ACHN (cell line): ENCODE measurements at places on chromosomes 3 and 15.

DNA sequence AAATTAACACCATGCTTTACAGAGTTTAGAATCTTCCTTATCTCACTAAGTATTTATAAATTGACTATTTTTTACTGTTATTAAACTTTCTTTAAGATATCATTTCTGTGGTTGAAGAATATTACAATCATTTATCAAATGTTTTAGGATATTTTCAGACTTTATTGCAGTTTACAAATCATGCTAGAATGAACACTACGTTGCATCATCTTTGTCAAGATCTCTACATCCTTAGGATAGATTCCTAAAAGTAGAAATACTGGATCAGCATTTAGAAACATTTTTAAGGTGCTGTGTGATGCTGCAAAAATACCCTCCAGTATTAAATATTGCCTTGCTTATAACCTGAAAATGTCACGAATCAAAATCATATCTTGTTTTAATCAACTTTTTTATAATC lies 2.5 kb upstream of the PLD1 start:
- DNase-seq: no peak

DNA sequence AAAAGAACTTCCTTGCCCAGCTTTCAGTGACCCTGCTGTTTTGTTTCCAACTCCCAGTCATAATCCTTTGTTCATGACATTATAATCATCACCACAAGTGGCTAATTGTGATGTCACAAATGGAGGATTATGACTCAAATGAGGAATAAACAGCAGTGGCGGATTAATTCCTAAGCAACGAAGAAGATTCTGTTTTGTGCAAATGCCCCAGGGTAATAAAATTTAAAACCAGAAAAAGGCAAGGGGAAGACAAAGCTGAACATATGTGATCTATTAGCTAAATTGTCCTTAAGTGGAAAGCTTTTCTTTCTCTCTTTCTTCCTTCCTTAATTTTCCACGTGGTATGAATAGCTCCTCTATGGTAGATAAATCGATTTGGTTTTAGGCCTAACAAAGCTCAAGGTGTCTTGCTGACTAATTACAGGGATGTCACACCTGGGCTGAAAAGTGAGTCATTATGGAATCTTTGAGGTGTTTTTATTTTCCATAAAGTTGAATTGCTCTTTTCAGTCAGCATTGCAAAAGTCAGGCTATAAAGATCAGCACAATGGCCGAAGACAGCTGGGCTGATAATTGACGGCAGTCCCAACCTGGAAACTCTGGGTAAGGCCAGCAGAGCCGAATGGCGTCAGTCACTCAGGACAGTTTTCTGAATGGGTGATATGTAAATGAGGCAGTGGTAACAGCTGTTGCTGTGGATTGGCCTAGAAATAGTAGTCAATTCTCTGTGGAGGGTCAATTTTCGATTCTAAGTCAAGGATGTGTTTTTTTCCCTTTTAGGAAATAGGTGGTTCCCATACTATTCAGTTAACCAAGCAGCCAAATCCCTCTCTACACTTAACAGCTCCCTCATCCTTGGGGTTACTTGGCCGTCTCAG lies 121.5 kb downstream of the PTPRG start:
- DNase-seq: no peak

DNA sequence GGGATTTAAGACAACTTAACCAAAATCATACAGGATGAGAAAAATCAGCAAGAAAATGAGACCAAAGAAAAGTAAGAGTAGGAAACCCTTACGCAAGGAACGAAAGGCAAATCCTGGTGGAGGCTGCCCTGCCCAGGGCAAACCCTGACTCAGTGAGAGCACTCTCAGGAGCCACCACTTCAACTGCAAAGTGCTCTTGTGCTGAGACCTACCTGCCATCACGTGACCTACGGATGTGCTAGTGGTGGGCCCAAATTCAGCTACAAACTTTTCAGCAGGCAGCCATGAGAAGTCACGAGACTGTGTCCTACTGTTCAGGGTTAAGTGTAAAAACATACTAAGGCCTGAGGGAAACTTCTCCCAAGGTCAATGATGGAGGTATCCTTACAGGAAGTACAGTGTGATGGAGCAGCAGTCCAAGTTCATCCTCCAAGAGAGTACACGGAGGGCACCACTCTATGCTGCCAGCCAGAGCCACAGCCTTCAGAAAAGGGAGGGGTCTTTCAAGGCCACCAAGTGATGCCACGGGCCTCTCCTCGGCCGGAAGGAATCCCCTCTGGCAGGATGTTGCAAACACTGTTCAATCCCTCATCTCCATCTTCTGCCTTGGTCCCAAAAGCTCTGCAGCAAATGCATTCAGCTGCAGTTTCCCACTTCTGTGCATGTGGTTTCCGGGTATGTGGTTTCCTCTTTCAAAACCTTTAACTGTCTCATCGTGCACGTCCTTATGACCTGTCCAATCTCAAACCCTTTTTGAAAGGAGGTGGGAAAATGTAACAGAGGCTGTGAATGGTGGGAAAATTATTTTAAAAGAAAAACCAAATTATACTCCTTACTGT lies 9.5 kb downstream of the CHSY1 start:
- DNase-seq: no peak

- DNase-seq: no peak
These were observed 72.4 kb upstream of the MME start for GRCh38 chr3:155007729-155008128.

DNA sequence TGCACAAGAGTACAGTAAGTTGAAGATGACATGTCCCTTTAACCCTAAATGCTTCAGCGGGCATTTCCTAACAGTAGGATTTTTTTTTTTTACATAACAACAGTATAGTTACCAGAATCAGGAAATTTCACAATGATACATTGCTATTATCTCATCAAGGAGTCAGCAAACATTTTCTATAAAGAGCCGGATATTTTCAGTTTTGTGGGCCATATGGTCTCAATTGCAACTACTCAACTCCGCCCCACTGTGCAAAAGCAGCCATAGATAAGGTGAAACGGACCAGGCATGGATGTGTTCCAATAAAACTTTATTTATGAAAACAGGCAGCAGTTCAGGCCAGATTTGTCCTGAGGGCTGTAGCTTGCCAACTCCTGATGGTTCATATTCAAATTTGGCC lies 130.6 kb downstream of the SMAD6 start:
- no peak for DNase-seq

GRCh38 chr3:66177026-66177425 lies 43.8 kb upstream of the SLC25A26 start:
- DNase-seq: no peak

GRCh38 chr3:106825962-106826605 lies 551.2 kb upstream of the CCDC54 start:
- no peak for DNase-seq

DNA sequence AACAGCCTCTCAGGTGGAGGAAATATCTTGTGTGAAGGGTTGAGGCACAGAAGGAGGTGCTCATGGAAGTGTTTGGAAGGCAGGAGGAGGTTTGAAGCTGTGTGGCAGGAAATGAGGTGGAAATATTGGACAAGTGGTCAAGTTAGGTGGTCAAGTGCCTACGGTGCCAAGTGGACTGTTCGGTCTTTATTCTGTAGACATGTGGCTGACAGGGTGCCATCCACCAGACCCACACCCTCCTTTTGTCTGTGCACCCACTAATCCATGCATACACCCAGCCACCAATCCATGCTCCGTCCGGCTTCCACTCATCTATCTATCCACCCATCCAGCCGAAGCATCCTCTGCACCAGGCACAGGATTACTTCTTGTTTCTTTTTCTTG lies 2.2 kb downstream of the SLC6A20 start:
- no peak for DNase-seq

GRCh38 chr3:1953536-1953935 lies 145.1 kb upstream of the CNTN4 start:
- DNase-seq: no peak

DNA sequence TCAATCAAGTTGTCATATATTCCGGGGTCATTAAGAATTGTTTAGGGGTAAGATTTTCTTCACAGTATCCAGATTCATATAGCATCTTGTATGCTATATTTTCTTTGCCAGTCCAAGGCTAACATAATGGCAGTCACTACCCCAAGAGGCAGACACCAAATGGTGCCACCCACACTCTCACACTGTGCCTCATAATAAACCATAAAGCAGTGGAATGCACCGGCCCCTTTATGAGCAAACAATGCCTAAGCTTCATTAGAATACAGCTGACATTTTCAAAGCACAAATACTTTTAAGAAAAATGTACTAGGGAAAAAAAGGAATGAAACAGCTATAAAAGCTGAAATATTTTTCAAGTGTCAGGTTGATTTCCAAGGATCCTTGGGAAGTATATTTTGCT lies 121.6 kb downstream of the TFDP2 start:
- DNase-seq: peak; percentile 14

- DNase-seq: no peak
These were observed 29.9 kb downstream of the SLC49A4 start for GRCh38 chr3:122824465-122825381.

DNA sequence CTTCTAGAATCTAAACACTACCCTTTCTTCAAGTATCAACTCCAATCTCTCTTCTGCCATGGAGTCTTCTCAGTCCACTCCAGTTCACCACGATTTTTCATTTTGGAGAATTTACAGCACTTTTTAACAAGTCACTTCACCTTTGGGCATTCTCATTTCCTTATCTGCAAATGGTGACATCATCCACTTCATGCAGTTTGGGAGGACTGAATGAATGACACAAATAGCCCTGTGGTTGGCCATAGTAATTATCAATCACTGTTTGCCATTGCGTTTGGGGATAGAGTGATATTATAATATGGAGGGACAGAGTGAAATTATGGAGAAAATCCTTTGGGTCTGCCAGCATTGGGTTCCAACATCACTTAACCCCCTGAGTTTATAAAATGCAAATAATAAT lies 38.0 kb upstream of the TM4SF1 start:
- no peak for DNase-seq

GRCh38 chr3:172530101-172530561 lies 6.9 kb upstream of the TNFSF10 start:
- DNase-seq: no peak

DNA sequence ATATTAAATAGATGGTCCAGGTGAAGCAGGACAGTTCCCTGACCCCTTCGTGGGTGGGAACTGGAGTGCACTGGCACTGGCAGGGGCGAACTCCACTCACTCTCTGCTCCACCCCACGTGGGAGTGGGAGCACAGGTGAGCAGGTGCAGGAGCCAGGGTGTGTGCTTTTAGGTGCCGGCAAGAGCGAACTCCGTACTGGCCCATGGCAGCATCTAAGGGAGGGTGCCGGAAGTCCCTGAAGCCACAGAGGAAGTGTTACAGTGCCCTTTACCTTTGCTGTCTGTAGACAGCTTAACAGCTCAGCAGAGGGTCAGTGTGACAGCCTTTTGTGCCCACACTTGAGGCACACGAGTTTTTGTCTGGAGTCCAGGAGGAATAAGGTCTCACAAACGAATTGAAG lies 26.7 kb upstream of the PIAS1 start:
- no peak for DNase-seq

DNA sequence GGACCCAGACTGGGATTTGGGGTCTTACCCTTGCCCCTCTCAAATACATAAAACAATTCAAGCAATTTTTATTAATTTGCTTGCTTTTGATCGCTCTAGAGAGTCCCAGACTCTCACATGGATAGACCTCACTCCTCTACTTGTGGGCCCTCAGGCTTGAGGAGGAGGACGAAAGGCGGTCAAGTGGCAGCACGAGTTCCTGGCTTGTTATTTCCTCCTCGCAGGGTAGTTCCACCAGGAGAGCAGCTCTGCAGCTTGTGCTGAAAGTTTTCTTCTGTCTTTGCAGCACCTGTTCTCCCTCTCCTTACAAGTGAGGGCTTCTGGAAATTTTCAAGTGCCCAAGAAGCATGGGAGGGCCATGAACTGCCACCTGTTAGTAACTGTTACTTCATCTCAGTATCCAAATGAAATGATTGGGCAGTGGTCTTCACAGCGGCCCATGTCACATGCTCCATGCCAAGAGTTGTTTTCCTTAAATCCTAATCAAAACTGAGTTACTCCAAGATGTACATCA lies 22.7 kb downstream of the ABI3BP start:
- DNase-seq: no peak

- DNase-seq: no peak
These were observed 46.9 kb downstream of the RLBP1 start for GRCh38 chr15:89174476-89174875.

DNA sequence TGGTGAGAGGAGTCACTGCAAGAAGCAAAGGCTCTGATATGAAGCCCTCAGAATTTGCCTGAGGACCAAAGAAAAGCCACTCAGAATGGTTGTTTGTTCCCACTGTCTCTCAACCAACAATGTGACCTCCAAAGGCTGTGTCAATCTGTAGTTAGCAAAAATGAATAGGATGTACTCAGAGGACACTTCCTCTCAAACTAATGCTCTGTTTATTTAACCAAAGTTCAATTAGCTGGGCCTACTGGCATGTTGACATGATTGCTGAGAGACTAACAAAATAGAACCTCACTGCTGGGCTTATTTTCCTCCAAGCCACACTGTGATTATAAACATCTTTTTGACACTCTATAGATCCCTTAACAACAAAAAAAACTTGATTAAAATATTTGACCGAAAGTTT lies 522.5 kb downstream of the OCA2 start:
- no peak for DNase-seq

DNA sequence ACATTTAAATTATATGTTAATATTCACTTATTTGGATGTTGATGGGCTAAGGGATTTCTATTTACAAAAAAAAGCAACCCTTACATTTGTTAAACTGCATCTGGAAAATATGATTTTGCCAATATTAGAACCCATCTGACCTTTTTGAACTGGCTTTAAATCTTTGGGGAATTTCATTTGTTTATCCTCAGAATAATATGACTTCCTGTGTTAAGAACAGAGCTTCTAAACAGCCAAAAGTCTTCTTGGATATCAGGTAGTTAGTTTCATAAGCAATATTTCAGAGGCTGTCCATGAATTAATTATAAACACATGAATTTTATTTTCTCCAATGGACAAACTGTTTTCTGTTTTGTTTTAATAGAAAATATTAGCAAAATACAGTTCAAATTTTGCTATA lies 301.9 kb upstream of the AGTR1 start:
- DNase-seq: no peak

DNA sequence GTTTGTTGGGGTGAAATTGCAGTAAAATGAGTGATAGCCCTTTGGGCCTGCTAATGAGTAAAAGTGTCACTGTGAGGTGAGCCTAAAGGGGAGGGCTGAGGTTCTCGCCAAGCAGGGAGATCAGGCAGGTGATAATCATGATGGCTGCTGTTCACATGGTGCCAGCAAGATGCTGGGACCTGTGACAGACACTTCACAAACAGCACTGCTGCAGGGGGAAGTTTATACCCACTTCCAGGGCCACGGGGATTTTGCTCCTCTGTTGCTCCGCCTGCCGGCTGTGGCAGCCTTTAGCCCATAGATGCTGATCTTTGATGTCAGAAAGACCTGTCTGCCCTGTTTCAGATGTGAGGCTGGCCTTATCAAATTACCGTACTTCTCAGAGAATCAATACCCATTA lies 96.7 kb downstream of the SV2B start:
- no peak for DNase-seq
